ENCODE measurements at places on chromosomes 6 and 20. TPM values are rescaled to one million over a fixed set of nuclear protein-coding genes. Genes with fewer than 3 reads are reported as not detected.

DNA sequence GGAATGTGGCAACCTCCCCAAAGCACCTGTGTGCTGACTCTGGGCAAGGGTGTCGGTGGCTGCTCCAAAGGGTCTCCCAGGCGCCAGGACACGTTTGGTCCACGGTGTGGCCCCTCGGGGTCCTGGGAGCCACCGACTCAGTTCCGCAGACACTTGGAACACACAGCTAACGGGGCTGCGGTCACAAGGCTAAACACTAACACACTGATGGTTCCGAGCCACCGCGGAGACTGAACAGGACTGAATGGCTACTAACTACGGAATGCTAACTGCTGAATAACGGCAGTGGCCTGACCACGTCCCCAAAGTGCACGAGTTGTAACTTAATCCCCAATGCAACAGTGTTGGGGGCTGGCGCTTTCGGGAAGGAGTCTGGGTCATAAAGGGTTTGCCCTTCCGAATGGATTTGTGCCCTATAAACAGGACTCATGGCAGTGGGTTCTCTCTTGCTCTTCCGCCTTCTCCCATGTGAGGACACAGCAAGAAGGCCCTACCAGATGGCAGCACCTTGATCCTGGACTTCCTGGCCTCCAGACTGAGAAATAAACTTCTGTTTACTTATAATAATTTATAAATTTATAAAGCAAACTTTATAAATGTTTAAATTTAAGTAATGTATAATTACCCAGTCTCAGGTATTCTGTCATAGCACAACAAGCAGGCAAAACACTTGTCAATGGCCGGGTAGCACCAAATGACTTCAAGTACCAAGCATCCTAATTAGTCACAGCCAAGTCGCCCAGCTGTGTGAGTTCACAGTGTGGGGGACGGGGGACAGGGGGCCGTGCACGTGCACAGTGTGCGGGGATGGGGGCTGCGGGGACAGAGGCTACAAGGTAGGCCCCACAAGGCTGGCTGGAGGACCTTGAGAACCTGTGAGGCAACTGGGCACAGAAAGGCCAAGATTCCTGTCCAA lies 2.3 kb upstream of the EEF1A2 start:
- H3K4me3 ChIP-seq, result no peak overlapping the region
- H3K27ac ChIP-seq, result no peak overlapping the region

DNA sequence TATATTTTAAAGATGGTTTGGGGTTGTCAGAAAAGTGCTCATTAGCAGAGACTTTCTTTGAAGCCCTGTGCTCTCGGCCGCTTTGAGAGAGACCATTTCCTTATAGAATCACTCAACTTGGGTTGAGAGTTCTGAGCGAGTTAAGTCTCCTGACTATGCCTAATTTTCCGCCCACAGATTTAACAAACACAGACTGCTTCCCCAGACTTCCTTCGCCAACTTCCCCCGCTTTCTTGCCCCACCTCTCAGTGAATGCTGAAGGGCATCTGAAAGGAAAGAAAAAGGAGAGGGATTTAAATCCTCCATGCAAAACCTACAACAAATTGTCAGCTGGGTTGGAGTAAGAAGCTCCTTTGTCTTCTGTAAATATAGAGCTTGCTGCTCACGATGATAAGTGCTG lies 224.0 kb downstream of the EYA2 start:
- H3K27me3 ChIP-seq, result peaks cover 16% of the 10 kb centered on the region
- DNase-seq, result no peak
- no peaks in the 10 kb centered on the region for H3K36me3 ChIP-seq
- H3K27ac ChIP-seq, result no peak overlapping the region
- no peak overlapping the region for H3K4me3 ChIP-seq

- no peaks in the 10 kb centered on the region for H3K4me1 ChIP-seq
- no peak for DNase-seq
- H3K27ac ChIP-seq, result no peak overlapping the region
Observed at GRCh38 chr6:166470863-166471410, 88.2 kb upstream of the MPC1 start.

- no peak overlapping the region for H3K4me3 ChIP-seq
- no peak for DNase-seq
- no peak overlapping the region for H3K27ac ChIP-seq
- H3K36me3 ChIP-seq, result no peaks in the 10 kb centered on the region
- H3K27me3 ChIP-seq, result no peaks in the 10 kb centered on the region
- no peaks in the 10 kb centered on the region for H3K4me1 ChIP-seq
Observed at GRCh38 chr6:50112981-50113857, 63.5 kb upstream of the DEFB112 start.

Gene DZANK1
- 2.0 TPM for total RNA-seq

DNA sequence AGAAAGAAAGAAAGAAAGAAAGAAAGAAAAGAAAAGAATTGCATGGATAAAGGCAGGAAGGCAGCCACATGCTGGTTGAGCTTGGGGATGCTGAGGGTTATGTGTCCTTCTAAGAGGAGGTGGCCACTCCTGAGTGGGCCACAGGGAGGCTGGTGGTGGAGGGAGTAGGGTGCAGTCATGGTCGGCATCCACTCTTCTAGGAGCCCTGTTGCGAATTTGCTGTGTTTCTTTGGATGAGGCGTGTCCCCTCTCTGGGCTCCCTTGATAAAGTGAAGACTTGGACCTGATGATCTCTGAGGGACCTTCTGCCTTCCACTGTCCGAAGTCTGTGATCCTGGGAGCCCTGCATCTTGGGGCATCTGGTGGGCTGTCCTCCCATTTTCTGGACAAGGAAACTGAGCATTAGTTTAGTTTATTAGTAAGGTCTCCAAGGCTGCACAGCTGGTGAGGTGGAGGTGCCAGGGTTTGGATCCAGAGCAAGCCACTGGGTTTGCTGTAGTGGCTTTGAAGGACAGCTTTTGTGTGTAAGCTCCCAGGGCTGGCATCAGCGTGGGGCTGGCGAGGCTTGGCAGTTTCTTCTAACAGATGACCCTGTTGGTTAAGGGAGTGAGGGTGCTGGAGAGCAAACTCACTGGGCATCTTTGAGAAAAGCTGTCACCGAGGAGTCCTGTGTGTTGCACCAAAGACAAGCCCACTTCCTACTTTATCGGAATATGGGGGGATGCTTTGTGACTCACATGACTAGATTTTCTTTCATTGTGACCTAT lies 4.3 kb downstream of the DLGAP4 start:
- no peak overlapping the region for H3K4me3 ChIP-seq
- no peaks in the 10 kb centered on the region for H3K36me3 ChIP-seq
- peaks cover 2% of the 10 kb centered on the region for H3K4me1 ChIP-seq
- peaks cover 42% of the 10 kb centered on the region for H3K27me3 ChIP-seq
- H3K27ac ChIP-seq, result no peak overlapping the region

GRCh38 chr6:32163559-32164258 lies 686 bp upstream of the EGFL8 start:
- no peak for DNase-seq
- H3K36me3 ChIP-seq, result peaks cover 20% of the 10 kb centered on the region
- H3K27ac ChIP-seq, result no peak overlapping the region
- H3K4me1 ChIP-seq, result no peaks in the 10 kb centered on the region
- no peak overlapping the region for H3K4me3 ChIP-seq
- no peaks in the 10 kb centered on the region for H3K27me3 ChIP-seq

GRCh38 chr20:43191946-43192863 lies 2.5 kb upstream of the PTPRT start:
- peaks cover 4% of the 10 kb centered on the region for H3K4me1 ChIP-seq
- H3K27me3 ChIP-seq, result peaks cover 37% of the 10 kb centered on the region
- H3K4me3 ChIP-seq, result no peak overlapping the region
- H3K36me3 ChIP-seq, result no peaks in the 10 kb centered on the region

DNA sequence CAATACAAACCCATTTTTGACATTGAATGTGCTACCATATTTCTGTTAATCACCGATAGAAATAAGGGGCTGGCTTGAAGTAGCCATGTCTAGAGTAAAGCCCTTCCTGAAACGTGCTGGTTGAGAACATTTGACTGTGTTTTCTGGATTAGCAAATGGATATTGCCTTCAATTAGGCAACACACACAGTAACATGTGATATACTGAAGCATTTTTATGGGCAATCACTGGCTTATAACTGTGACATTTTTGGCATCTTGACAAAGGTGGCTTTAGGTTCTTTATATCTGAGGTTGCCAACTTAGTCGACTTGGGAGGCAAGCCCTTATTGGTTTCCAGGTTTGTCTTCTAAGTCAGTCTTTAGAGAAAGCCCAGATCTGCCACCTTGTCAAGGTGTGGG lies 292.9 kb downstream of the BTBD3 start:
- DNase-seq, result no peak
- H3K36me3 ChIP-seq, result no peaks in the 10 kb centered on the region
- H3K4me1 ChIP-seq, result no peaks in the 10 kb centered on the region
- no peak overlapping the region for H3K4me3 ChIP-seq

Gene IRF4
- total RNA-seq, result 617 TPM

- peaks cover 18% of the 10 kb centered on the region for H3K27me3 ChIP-seq
- no peak overlapping the region for H3K27ac ChIP-seq
- H3K4me1 ChIP-seq, result no peaks in the 10 kb centered on the region
- no peak overlapping the region for H3K4me3 ChIP-seq
Observed at GRCh38 chr6:160256445-160256844, 2.2 kb downstream of the SLC22A2 start.

DNA sequence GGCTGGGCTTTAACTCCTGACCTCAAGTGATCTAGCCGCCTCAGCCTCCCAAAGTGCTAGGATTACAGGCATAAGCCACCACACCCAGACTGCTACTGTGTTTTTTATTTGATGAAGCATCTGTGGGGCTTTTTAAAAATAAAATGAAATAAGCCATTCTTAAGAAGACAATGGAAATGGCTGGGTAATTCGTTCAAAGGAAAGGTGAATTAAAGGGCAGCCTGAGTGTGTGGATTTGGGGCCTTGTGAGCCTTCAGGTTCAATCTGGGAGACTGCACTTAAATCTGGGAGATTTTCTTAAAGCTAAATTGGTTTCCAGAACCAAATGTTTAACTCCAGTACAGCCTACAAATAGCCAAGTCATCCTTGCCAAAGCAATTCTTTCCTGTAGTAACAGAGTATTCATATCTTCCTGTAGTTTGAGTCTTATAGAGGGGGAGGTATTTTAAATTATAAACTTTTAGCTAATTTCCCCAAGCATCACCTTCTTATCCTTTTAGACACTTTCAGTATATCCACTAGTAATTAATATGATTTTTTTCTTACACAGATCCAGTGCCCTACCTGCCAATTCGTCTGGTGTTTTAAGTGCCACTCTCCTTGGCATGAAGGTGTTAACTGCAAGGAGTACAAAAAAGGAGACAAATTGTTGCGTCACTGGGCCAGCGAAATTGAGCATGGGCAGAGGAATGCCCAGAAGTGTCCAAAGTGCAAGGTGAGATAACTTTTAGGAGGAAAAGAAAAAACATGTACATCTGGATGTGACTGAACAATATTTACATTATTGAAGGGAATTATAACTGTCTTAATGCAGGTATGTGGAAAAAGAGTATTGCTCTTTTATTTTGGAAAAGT lies 95.4 kb downstream of the RNF217 start:
- H3K4me1 ChIP-seq, result no peaks in the 10 kb centered on the region
- no peaks in the 10 kb centered on the region for H3K27me3 ChIP-seq
- DNase-seq, result no peak
- no peak overlapping the region for H3K4me3 ChIP-seq

Gene FAM209A
- 0.73 TPM for total RNA-seq

GRCh38 chr6:117513778-117514365 lies 31.4 kb downstream of the DCBLD1 start:
- DNase-seq, result no peak
- H3K36me3 ChIP-seq, result no peaks in the 10 kb centered on the region
- H3K4me3 ChIP-seq, result no peak overlapping the region

DNA sequence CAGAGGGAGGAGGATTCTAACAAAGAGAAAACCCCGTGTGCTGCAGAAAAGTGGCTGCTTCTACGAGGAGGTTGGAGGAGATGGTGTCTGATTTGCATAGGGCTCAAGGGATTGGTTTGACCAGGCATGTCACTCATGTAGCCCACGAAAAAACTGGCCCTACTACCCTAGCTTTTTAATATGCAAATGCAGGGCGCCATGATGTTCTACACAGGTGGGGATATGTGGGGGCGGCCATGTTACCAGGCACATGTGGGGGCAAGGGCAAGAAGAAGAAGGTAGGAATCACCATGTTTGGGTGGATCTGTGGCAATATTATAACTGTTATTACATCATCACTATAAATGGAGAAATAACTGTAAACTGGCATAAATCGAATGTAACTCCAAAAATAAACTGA lies 9.9 kb downstream of the KIAA1755 start:
- peaks cover 3% of the 10 kb centered on the region for H3K27me3 ChIP-seq
- H3K36me3 ChIP-seq, result no peaks in the 10 kb centered on the region
- H3K27ac ChIP-seq, result no peak overlapping the region
- DNase-seq, result no peak

- H3K27ac ChIP-seq, result no peak overlapping the region
- no peak overlapping the region for H3K4me3 ChIP-seq
- peaks cover 7% of the 10 kb centered on the region for H3K4me1 ChIP-seq
- no peaks in the 10 kb centered on the region for H3K36me3 ChIP-seq
- DNase-seq, result no peak
- peaks cover 5% of the 10 kb centered on the region for H3K27me3 ChIP-seq
Observed at GRCh38 chr6:36350681-36351571, 14.2 kb upstream of the BNIP5 start.

Gene KCNK16
- not detected for total RNA-seq

Gene HLA-DQB1
- total RNA-seq, result 3.1 TPM

Gene ZNF165
- total RNA-seq, result 4.6 TPM

GRCh38 chr6:90294989-90295853 lies 1.4 kb downstream of the BACH2 start:
- H3K36me3 ChIP-seq, result peaks cover 51% of the 10 kb centered on the region
- H3K4me3 ChIP-seq, result peak overlapping the region; percentile 86
- H3K27ac ChIP-seq, result peak overlapping the region; percentile 100
- H3K4me1 ChIP-seq, result peaks cover 60% of the 10 kb centered on the region

Gene MTCH1
- total RNA-seq, result 92.9 TPM
